ENCODE measurements at places on chromosomes 5 and 9.
A peak's percentile ranks its signal among the peaks of the same experiment; 100 is the strongest.

- no peak for DNase-seq
Measured at GRCh38 chr9:36772449-36773403, 200.0 kb downstream of the MELK start.

DNA sequence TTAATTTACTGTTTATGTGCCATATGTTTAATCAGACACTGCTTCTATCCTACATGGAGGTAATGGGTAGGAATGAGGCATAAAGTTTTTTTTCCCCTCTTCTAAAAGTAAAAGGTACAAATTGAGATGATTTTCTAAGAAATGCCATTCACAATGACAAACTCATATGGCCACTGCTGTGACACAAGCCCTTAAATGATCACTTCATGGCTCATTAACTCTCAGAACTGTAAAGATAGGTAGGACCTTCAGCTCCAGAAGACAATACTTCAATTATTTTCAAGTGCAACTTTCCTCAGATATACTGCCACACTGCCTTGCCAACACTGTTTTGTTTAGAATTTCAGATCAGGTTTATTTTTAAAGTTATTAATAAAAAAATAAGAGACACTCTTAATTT, 362.9 kb upstream of the ZNF608 start:
- DNase-seq: no peak

DNA sequence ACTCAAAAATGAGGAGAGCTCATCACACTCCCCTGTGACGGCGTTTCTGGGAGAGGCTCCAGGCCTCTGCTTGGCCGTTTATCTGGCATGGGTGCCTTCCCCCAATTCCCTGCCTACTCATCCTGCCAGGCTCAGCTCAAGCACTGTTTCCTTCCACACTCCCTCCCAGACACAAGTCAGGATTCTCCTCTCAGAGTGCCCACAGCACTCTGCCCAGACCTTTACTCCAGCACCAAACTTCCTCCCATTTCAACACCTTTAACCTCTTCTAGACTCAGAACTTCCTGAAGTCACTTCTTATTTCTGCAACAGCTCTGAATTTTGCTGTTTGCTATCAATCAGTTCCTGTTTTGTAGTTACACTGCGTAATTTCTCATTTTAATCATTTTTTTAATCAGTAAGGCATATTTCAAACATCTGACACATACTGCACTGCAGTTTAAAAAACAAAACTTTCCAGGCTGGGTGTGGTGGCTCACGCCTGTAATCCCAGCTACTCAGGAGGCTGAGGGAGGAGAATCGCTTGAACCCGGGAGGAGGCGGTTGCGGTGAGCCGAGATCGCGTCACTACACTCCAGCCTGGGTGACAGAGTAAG, 16.0 kb downstream of the TRMO start:
- peak; percentile 61 for DNase-seq

GRCh38 chr5:5116956-5117355, 23.2 kb upstream of the ADAMTS16 start:
- no peak for DNase-seq

- no peak for DNase-seq
Measured at GRCh38 chr5:77486344-77486962, 5.7 kb downstream of the WDR41 start.

Measured in CD4-positive, alpha-beta T cell treated with Interleukin-21 for 1 hour (primary cell).